ENCODE measurements at places on chromosomes 12 and 14.

GRCh38 chr12:106455111-106455510 is 97.6 kb downstream of the POLR3B start:
- no peak for DNase-seq

DNA sequence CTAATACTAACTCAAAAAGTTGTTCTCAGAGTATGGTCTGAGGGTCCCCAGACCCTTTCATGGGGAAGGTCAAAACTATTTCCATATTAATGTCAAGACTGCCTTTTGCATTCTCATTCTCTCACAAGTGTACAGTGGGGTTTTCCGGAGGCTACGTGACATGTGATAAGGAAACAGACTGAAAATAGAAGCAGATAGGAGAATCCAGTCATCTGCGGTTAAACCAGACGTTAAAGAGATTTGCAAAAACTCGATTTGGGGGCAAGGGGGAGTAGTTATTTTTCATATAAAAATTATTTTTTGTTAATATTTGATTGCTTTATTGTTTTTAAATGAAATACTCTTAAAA is 1.0 kb upstream of the NAP1L1 start:
- no peak for DNase-seq

DNA sequence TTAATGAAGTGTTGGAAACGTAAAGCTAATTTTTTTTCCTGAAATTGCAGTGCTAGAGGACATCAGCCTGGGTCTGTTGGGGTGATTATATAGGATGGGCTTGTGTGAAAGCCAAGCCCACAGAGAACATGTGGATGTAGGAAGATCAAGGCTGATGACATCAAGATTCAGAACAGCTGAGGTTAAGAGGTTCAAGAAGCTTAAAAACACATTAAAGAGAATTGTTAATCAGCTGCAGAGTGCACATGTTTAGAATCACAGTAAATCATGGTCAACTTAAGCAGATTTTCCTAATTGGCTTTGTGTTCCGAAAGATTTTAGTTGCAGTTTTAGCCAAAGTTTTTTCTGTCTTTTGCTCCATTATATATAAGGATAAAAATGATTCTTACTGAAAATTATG is 87.9 kb upstream of the PRICKLE1 start:
- no peak for DNase-seq

DNA sequence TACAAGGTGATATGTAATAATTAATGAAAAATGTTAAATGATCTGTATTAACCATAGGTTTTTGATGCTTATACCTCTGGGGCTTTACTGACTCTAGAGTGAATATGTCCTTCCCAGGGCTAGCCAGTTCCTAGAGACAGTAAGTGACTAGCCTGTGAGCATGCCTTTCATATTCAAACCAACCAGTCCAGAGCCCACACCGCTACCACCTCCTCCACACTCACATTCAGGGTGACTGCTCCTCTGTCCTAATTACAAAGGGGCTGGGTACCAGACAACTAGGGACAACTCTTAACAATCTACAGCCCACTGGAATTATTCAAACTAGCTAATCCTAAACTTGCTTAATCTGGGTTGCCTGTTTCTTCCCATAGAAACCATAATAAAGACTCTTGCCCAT is 49.0 kb downstream of the RALGAPA1 start:
- DNase-seq: no peak

GRCh38 chr12:91017043-91017442 is 12.3 kb upstream of the EPYC start:
- DNase-seq: no peak

GRCh38 chr12:90951432-90952105 is 3.4 kb downstream of the CCER1 start:
- no peak for DNase-seq
